ENCODE measurements at places on chromosomes 3 and 15.

GRCh38 chr3:13532085-13532484, 16.8 kb upstream of the FBLN2 start:
- DNase-seq = no peak

- no peak for DNase-seq
Observed at GRCh38 chr3:105274536-105274935, 92.2 kb upstream of the ALCAM start.

- no peak for DNase-seq
Observed at GRCh38 chr3:138059261-138059660, 49.3 kb downstream of the CLDN18 start.

DNA sequence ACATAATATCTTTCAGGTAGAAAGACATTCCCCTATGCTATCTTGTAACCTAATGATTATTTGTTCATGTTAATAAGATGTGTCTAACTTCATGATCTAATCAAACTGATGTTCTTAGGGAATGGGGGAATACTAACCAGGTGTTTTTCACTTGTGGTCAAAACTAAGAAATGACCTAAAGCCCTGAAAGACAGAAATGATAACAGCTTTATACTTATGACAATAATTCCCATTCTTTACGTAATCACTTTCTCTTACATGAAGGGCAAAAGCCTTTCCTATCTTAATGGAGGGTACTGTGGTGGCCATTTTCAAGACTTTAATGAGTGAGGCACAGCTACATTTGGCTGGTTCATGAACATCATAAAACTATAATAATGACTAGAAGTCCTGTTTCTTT, 33.9 kb upstream of the MEIS2 start:
- DNase-seq = no peak
